ENCODE measurements at places on chromosomes 7 and 10. TPM values are rescaled to one million over a fixed set of nuclear protein-coding genes. Genes with fewer than 3 reads are reported as not detected.

DNA sequence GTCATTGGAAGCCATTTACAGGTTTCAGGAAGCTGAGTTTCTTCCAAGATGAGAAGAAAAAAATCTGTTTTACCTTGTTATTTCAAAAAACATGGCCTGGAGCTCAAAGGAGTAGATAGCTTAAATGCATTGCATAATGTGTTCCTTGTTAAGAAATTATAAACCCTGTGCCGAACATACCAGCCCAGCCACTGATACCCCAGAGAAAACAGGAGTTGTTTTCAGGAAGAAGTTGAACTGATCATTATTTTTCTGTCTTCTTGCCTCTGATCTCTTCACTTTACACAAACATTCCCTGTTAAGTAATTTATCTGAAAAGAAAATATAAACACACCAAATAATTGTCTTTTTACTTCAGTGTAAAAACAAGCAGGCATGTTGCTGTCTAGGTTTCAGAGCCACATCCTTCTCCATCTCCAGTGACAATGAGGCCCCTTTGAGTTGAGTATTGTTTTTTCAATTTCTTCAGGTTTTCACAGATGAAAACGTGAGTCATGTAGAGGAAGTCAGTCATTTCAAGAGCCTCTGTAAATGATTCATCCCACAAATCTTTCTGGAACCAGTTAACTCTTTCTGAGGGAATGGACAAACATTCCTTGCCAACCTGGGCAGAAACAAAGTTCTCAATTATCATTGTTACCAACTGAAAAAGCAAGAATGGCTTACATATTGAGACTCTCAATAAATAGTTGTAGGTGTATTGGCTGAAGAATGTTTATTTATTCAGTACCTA, 244.2 kb downstream of the IPMK start:
- peak overlapping the region; percentile 3 for H3K4me3 ChIP-seq
- H3K36me3 ChIP-seq: no peaks in the 10 kb centered on the region
- peaks cover 17% of the 10 kb centered on the region for H3K4me1 ChIP-seq

DNA sequence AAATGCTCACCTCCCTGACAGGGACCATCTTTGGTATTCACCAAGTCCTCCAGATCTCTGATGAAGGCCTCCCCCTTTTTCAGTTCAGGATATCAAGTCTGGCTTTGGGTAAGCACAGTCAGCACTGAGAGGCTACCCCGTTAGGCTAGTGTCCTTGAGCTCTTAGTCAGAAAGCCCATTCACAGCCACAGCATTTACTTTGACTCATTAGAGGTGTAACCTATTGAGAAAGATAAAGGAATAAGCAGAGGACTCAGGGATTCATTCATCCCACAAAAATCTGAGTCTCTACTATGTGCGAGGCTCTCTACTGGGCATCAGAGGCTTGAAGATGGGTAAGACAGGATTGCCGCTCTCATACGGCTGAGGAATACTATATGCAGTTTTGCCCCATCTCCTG, 14.0 kb upstream of the RAMP3 start:
- peaks cover 23% of the 10 kb centered on the region for H3K27me3 ChIP-seq
- no peaks in the 10 kb centered on the region for H3K4me1 ChIP-seq
- DNase-seq: no peak
- no peaks in the 10 kb centered on the region for H3K36me3 ChIP-seq

The DPYSL4 gene
- total RNA-seq: 61.9 TPM

The ARHGAP22 gene
- total RNA-seq: 4.1 TPM

- H3K36me3 ChIP-seq: no peaks in the 10 kb centered on the region
- no peak overlapping the region for H3K27ac ChIP-seq
- no peak overlapping the region for H3K4me3 ChIP-seq
- H3K27me3 ChIP-seq: no peaks in the 10 kb centered on the region
Observed at GRCh38 chr7:1910827-1911226, 240.8 kb downstream of the ELFN1 start.

The POM121L12 gene
- not detected for total RNA-seq

The ZRANB1 gene
- total RNA-seq: 18.8 TPM

The NAT16 gene
- not detected for total RNA-seq

All from type B pancreatic cell (in vitro differentiated cells).